ENCODE measurements at places on chromosomes 12 and 14. TPM values are rescaled to one million over a fixed set of nuclear protein-coding genes. Genes with fewer than 3 reads are reported as not detected.

DLGAP5 gene
- total RNA-seq, result 0.12 TPM

CMA1 gene
- not detected for total RNA-seq

ANP32D gene
- total RNA-seq, result not detected

SYT1 gene
- total RNA-seq, result not detected

MYF5 gene
- total RNA-seq, result not detected

PDE6H gene
- not detected for total RNA-seq

SMAGP gene
- 3.4 TPM for total RNA-seq

ASB2 gene
- total RNA-seq, result 2.3 TPM

OLR1 gene
- total RNA-seq, result 0.15 TPM

CLEC4A gene
- 1.4 TPM for total RNA-seq

DNA sequence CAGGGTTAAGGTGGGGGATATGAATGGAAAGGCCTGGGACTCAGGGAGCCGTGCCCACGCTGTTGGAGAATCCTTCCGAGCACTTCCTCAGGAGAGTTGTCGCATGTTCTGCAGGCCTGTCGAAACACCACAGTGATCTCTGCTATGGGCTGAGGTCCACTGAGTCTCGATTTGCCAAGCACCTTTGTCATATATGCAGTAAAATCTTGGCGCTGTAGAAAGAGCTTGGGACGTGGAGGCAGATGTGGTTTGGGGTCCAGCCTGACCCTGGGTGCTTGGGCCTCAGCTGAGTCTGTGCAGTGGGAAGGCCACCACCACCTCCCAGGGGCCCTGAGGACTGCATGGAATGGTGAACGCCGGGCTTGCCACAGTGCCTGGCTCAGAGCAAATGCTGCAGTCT, 32.9 kb downstream of the C14orf132 start:
- no peaks in the 10 kb centered on the region for H3K4me1 ChIP-seq
- peaks cover 12% of the 10 kb centered on the region for H3K27me3 ChIP-seq
- H3K4me3 ChIP-seq, result no peak overlapping the region
- DNase-seq, result no peak
- H3K36me3 ChIP-seq, result no peaks in the 10 kb centered on the region

GRCh38 chr14:50530794-50531365, 1.5 kb downstream of the MAP4K5 start:
- H3K27me3 ChIP-seq, result no peaks in the 10 kb centered on the region
- no peaks in the 10 kb centered on the region for H3K36me3 ChIP-seq
- H3K4me1 ChIP-seq, result peaks cover 46% of the 10 kb centered on the region
- H3K4me3 ChIP-seq, result peak overlapping the region; percentile 92

DNA sequence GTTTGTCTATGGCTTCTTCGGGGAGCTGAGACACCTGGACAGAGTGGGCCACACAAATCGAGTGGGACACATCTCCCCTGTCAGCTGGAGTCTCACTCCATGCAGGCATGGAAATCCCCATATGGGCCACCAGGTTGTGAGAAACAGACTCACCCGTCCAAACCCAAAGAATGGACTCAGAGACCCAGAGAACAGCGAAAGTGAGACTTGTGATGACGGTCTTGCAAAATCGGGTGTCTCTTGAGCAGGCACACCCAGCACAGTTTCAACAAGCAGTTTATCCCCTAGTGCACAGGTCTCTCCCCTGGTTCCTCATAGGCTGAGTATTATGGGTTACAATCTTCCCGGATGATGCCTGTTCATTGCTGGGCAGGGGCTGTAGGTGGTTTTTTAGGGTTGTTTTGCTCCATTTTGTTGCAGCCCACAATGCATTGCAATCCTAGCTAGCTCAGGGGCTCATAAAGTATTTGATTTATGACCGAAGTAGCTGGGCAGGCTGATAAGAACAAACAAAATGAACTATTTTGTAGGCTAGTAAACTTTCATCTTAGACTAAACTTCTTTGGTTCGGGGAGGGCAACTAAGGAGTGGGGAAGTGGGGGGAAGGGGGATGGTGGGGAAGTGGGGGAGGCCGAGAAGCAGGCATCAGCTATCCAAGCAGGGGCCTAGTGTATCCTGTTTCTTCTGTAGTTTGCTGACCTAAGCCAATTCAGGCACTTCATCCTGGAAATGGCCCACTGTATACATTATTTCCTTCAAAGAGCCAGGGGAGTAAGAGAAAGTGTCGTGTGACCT, 45.3 kb downstream of the IQSEC3 start:
- H3K27me3 ChIP-seq, result peaks cover 70% of the 10 kb centered on the region
- H3K27ac ChIP-seq, result no peak overlapping the region
- no peak for DNase-seq
- H3K36me3 ChIP-seq, result peaks cover 5% of the 10 kb centered on the region
- peaks cover 7% of the 10 kb centered on the region for H3K4me1 ChIP-seq

DNA sequence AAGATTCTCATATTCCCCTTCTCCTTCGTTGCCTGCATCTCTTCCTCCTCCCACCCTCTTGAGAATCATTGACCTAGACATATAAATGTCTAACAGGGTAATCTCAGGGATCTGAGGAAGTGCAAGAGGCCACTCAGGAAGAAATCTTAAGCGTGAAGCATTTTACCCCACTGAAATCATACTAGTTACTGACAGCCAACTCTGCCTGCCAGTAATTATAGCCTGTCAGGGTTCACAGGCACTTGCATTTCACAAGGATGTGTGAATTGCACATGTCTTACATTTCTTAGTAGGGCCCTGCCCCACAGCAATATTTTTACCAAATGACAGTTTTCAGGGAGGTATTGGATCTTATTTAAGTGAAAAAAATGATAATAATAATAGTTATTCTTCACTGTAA, 127.2 kb downstream of the SLC15A5 start:
- no peaks in the 10 kb centered on the region for H3K36me3 ChIP-seq
- no peaks in the 10 kb centered on the region for H3K4me1 ChIP-seq
- no peak overlapping the region for H3K27ac ChIP-seq

GRCh38 chr12:30999723-31000122, 73.2 kb downstream of the TSPAN11 start:
- H3K36me3 ChIP-seq, result no peaks in the 10 kb centered on the region
- DNase-seq, result no peak
- H3K27me3 ChIP-seq, result peaks cover 32% of the 10 kb centered on the region

DNA sequence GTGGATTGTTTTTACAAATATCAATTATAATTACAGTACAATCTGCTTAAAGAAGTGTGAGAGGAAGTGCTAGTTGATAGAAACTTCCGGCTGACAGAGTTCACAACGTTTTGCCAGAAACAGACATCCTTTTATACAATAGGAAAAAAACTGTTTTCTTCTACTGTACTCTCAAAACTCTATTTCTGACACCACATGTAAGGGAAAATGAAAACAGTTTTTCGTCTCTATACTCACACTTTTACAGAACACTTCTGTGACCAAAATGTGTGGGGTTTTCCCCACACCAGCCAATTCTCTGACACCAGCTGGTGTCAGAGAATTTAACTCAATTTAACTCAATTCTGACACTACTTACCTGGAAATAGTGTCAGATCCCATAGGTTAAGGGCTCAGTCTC, 24.2 kb upstream of the HIF1A start:
- H3K36me3 ChIP-seq, result no peaks in the 10 kb centered on the region
- H3K4me1 ChIP-seq, result peaks cover 8% of the 10 kb centered on the region
- no peak overlapping the region for H3K27ac ChIP-seq
- no peak for DNase-seq

DNA sequence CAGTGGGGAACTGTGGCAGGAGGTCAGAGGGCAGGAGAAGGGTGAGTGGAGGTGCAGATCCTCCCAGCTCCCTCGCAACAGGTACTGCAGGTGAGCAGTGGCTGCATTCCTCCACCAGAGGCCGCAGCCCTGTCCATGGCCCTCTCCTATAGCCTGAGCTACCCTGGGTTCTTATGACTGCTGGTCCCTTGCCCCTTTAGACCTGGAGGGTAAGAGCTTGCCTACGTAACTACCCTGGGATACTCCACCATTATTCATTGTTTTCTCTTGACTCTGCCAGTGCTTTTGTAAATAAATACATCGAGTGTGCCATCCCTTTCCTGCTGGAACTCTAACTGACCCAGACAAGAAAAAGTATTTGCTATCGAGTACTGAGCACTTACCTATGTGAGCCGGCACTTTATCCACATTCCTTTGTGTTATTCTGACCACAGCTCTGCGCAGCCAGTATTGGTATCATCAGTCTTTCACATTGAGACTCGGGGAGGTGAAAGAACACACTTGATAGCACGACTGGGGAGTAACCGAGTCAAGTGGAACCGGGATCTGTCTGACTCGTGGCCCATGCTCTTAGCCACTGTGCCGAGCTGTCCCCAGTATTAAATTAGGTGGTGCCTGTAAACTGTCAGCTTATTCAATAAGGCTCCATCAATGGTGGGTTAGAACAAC, 38.5 kb downstream of the LTBP2 start:
- DNase-seq, result no peak
- no peaks in the 10 kb centered on the region for H3K27me3 ChIP-seq
- peak overlapping the region; percentile 51 for H3K4me3 ChIP-seq
- H3K4me1 ChIP-seq, result peaks cover 33% of the 10 kb centered on the region
- H3K27ac ChIP-seq, result peak overlapping the region; percentile 71

GRCh38 chr14:101562659-101563351, 1.5 kb downstream of the DIO3 start:
- H3K36me3 ChIP-seq, result peaks cover 14% of the 10 kb centered on the region
- DNase-seq, result no peak
- no peak overlapping the region for H3K27ac ChIP-seq

GRCh38 chr14:57080691-57081090, 188.0 kb downstream of the EXOC5 start:
- no peak overlapping the region for H3K27ac ChIP-seq
- H3K36me3 ChIP-seq, result peaks cover 2% of the 10 kb centered on the region
- DNase-seq, result no peak
- H3K4me1 ChIP-seq, result no peaks in the 10 kb centered on the region
- H3K4me3 ChIP-seq, result no peak overlapping the region

- no peaks in the 10 kb centered on the region for H3K4me1 ChIP-seq
- no peaks in the 10 kb centered on the region for H3K27me3 ChIP-seq
- no peak overlapping the region for H3K27ac ChIP-seq
- no peak overlapping the region for H3K4me3 ChIP-seq
- H3K36me3 ChIP-seq, result no peaks in the 10 kb centered on the region
Observed at GRCh38 chr12:62673028-62673815, 206.6 kb downstream of the MON2 start.

GRCh38 chr12:101642115-101643067, 47.6 kb downstream of the MYBPC1 start:
- no peaks in the 10 kb centered on the region for H3K36me3 ChIP-seq
- H3K27me3 ChIP-seq, result peaks cover 37% of the 10 kb centered on the region

DNA sequence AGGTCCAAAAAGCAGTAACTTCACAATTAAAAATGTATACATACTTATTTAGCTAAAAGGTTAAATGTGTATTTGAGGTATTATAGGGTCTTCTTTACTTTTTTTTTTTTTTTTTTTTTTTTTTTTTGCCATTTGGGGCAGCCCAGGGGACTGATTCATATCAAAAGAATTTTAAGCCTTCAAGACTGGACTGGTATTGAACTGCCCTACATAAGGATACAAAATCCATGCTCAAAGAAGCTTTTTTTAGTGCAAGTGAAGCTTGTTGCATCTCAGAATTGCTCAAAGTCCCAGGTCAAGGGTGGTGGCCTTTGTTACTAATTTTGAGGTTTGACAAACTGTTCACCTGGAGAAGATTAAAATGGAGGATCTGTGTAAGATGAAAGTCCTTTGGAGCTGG, 124.0 kb downstream of the APAF1 start:
- H3K27ac ChIP-seq, result no peak overlapping the region
- no peaks in the 10 kb centered on the region for H3K36me3 ChIP-seq
- no peak overlapping the region for H3K4me3 ChIP-seq
- peaks cover 8% of the 10 kb centered on the region for H3K27me3 ChIP-seq
- no peak for DNase-seq
- no peaks in the 10 kb centered on the region for H3K4me1 ChIP-seq

- no peak overlapping the region for H3K27ac ChIP-seq
- no peak for DNase-seq
Observed at GRCh38 chr12:108102363-108102762, 26.7 kb upstream of the WSCD2 start.

DNA sequence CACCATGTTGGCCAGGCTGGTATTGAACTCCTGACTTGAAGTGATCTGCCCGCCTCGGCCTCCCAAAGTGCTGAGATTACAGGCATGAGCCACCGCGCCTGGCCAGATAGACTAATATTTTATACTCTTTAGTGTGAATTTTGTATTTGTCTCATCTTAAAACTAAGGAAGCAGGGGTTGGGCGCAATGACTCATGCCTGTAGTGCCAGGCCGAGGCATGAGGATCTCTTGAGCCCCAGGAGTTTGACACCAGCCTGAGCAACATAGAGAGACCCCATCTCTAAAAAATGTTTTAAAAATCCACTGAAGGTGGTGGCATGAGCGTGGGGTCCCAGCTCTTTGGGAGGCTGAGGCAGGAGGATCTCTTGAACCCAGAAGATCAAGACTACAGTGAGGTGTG, 9.0 kb downstream of the DYNC1H1 start:
- H3K4me3 ChIP-seq, result no peak overlapping the region
- peaks cover 20% of the 10 kb centered on the region for H3K4me1 ChIP-seq
- no peak for DNase-seq

GRCh38 chr14:49549881-49550280, 36.3 kb downstream of the RPS29 start:
- DNase-seq, result no peak
- H3K4me3 ChIP-seq, result no peak overlapping the region
- peaks cover 2% of the 10 kb centered on the region for H3K4me1 ChIP-seq
- no peak overlapping the region for H3K27ac ChIP-seq
- H3K27me3 ChIP-seq, result peaks cover 11% of the 10 kb centered on the region

- no peak overlapping the region for H3K4me3 ChIP-seq
- H3K27me3 ChIP-seq, result peaks cover 4% of the 10 kb centered on the region
- no peak overlapping the region for H3K27ac ChIP-seq
Observed at GRCh38 chr12:69966839-69967238, 141.8 kb downstream of the MYRFL start.

GRCh38 chr12:1496162-1496900, 98.0 kb downstream of the FBXL14 start:
- no peaks in the 10 kb centered on the region for H3K36me3 ChIP-seq
- peaks cover 2% of the 10 kb centered on the region for H3K4me1 ChIP-seq
- H3K27me3 ChIP-seq, result peaks cover 17% of the 10 kb centered on the region
- no peak overlapping the region for H3K4me3 ChIP-seq
- no peak for DNase-seq

DNA sequence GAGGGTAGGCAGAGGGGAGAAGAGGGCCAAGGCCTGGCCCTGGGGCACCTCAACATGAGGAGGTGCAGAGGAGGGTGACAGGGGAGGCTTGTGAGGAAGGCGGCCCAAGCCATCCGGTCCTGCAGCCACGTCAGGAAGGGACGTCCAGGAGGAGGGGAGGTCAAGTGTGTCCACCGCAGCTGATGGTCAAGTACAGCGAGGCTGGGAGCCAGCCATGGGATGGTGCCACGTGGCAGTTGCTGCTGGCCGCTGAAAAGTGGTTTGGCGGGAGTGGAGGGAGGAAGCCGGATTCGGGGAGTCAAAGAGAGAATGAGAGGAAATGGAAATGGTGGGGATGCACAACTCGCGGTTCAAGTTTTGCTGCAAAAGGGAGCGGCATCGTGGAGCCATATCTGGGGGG, 41.2 kb downstream of the PRIMA1 start:
- H3K27me3 ChIP-seq, result peaks cover 9% of the 10 kb centered on the region
- no peak for DNase-seq

GRCh38 chr14:70067810-70068209, 120.9 kb downstream of the SLC8A3 start:
- H3K4me1 ChIP-seq, result peaks cover 4% of the 10 kb centered on the region
- peaks cover 61% of the 10 kb centered on the region for H3K27me3 ChIP-seq
- no peaks in the 10 kb centered on the region for H3K36me3 ChIP-seq

Measured in T-helper 17 cell (primary cell).